Spleen (tissue), 13 donors: ENCODE measurements at places on chromosomes 1 and 21. TPM values are rescaled to one million over a fixed set of nuclear protein-coding genes. Genes with fewer than 3 reads are reported as not detected.

OR4F16 gene
- not detected for total RNA-seq

FCRL6 gene
- total RNA-seq: 9.8 TPM

TRAF3IP3 gene
- total RNA-seq: 112 TPM

GNG4 gene
- not detected for total RNA-seq

USP33 gene
- total RNA-seq: 79.9 TPM

ADAMTS5 gene
- total RNA-seq: 61.2 TPM

SLC66A1 gene
- 15.2 TPM for total RNA-seq

SGIP1 gene
- 1.0 TPM for total RNA-seq

AKNAD1 gene
- not detected for total RNA-seq

SPRTN gene
- total RNA-seq: 28.7 TPM
